ENCODE measurements at places on chromosomes 4 and X. TPM values are rescaled to one million over a fixed set of nuclear protein-coding genes. Genes with fewer than 3 reads are reported as not detected.
A peak's percentile ranks its signal among the peaks of the same experiment; 100 is the strongest.

The MSX1 gene
- total RNA-seq = 17.4 TPM

The TEX13C gene
- total RNA-seq = not detected

The MAGEA11 gene
- total RNA-seq = not detected

The ZNF280C gene
- 7.4 TPM for total RNA-seq

The RPL36A gene
- total RNA-seq = 225 TPM

The TSPAN6 gene
- total RNA-seq = 52.2 TPM

The MTTP gene
- total RNA-seq = 0.26 TPM

The TRIM60 gene
- not detected for total RNA-seq

The UGT2B28 gene
- total RNA-seq = not detected

The GLRB gene
- total RNA-seq = 1.0 TPM

The DIPK2B gene
- total RNA-seq = 286 TPM

The CENPI gene
- 10.3 TPM for total RNA-seq

GRCh38 chr4:11546391-11547175 is 117.9 kb upstream of the HS3ST1 start:
- DNase-seq = no peak

GRCh38 chrX:106286053-106286650 is 118.0 kb downstream of the PWWP3B start:
- DNase-seq = no peak

DNA sequence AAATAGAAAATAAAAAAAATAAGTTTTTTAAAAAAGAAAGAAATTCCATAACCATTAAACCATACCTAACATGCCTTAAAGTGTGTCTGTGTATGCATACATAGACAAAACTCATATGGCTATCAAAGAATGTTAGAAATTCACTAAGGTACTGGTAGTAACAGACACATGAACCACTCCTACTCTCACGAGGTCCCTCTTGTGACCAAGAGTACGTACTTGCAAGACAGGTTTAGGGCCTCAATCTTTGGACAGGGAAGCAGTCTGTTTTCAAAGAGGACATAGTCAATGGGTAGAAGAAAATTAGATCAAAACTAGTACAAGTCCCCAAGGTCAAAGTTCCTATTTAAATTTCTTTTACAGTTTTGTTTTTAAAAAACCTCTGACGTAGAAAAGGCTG is 117.3 kb downstream of the CHM start:
- no peak for DNase-seq

DNA sequence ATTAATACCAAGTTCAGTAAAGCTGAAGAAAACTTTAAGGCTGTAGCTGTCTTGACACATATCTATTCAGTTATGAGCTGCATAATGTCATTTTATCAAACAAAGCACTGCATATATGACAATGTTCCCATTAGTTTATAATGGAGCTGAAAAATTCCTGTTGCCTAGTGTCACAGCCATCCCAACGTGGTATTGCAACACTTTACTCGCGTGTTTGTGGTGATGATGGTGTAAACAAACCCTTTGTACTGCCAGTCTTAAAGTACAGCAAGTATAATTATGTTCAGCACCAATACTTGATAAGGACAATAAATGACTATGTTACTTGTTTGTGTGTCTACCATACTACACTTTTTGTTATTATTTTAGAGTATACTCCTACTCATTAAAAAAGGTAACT is 1415.6 kb upstream of the PCDH7 start:
- DNase-seq = no peak

GRCh38 chr4:74267998-74268606 is 40.2 kb upstream of the EPGN start:
- DNase-seq = no peak

GRCh38 chrX:110413727-110414124 is 55.1 kb downstream of the RTL9 start:
- no peak for DNase-seq

DNA sequence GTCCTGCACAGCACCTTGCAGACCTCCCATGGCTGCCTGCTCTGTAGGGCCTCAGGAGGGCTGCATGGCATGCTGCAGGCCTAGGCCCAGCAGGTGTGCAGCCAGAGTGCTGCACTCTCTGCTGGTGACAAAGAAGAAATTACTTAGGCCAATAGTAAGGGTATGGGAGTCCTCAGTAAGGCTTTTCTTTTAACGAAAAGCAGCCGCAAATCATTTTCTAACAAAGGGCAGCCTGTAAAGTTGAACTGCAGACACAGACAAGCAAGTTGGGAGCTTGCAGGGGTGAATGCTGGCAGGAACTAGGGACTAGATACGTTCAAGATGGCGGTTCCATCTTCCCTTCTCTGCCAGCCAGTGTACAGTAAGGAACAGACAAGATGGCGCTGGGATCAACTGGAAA is 22.4 kb upstream of the UBA6 start:
- no peak for DNase-seq

DNA sequence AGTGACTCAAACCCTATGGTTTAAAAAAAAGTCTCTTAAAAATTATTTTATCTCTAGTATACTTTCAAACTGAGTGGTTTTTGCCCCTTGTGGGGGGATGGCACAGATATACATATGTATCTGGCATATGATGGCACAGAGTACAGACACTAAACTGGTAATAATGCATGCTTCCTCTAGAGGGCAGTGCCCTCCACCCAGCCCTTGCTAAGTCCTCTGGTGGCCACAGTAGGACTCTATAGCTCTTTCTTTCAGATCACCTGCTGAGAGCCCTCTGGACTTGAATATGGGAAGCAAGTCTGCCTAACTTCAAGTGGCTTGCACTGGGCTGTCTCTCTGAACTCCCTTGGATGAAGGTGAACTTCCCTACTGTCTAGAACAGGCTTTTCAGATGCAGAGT is 66.3 kb downstream of the TSPAN7 start:
- DNase-seq = peak; percentile 7

DNA sequence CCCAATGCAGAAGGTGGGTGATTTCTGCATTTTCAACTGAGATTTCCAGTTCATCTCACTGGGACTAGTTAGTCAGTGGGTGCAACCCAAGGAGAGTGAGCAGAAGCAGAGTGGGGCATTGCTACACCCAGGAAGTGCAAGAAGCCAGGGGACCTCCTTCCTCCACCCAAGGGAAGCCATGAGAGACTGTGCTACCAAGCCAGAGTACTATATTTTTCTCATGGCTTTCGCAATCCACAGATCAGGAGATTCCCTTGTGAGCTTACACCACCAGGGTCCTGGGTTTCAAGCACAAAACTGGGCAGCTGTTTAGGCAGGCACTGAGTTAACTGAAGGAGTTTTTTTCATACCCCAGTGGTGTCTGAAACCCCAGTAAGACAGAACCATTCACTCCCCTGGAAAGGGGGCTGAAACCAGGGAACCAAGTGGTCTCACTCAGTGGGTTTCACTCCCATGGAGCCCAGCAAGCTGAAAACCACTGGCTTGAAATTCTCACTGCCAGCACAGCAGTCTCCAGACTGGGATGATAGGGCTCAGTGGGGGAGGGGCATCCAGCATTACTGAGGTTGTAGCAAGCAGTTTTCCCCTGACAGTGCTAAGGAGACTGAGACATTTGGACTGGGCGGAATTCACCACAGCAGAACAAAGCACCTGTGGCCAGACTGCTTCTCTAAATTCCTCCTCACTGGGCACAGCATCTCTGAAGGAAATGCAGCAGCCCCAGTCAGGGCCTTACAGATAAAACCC is 903.4 kb downstream of the TECRL start:
- DNase-seq = no peak

DNA sequence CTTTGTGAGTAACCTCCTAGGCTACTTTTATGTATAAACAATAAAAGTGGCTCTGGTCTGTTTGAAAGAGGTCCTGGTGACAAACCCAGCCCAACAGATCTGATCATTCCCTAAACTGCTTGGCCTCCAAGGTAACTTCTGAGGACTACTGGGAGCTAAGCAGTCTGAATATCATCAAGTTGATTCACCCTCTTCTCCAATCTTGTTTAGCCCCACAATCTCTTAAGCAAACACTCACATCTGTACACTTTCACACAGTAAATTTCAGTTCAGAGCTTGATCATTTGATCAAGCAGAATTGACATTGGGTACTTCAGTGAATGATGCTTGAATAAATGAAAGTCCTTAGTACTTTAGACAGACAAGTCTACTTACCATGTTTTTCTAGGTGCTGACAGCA is 74.7 kb downstream of the HCCS start:
- no peak for DNase-seq

- DNase-seq = no peak
Measured at GRCh38 chr4:168699224-168699878, 202.5 kb downstream of the PALLD start.

All from endothelial cell (in vitro differentiated cells).